ENCODE measurements at places on chromosomes 3 and 15.

GRCh38 chr3:169161011-169161410, 502.5 kb downstream of the MECOM start:
- no peak for DNase-seq

DNA sequence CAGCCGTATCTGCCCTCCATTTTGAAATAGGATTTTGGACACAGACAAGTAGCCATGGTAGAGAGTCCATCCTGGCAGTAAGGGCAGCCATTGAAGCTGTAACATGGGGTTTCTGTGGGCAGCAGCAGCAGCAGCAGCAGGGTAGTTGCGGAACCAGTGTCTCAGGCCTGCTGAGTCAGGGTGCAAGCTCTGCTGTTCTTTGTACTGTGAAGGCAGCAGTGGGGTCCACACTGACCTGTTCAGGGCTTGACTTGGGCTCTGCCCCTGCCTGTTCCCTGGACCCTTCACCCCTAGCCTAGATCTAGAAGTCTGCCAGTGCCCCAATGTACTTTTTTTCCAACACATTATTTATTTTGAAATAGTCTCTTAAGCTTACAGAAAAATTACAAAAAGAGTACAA, 9.7 kb downstream of the PEX5L start:
- DNase-seq, result no peak

DNA sequence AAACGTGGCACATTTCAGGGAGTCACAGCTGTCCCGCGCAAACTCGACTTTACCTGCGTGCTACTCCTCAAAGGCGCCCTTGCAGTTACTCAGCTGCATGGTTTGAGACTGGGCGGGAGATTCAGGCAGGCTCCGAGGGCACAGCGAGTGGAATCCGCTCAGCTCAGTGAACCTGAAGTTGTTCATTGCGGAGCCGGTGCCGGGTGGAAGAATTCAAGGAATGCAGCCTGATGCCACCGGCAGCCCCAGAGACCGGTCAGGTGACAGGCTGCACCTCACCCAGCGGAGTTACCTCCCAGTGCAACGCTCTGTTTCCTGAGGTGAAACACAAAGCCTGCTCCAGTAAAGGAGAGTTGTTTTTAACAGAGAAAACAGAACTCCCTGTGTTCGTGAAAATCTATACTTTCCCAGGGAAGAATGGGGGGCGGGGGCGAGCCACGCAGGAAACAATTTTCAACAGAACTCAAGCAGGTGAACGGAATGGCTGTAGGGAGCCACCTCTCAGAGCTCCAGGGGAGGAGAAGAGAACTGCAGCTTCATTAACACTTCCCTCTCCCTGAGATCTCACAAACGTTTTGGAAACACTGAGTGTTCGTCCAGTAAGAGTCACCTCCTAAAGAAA, 3.8 kb downstream of the VEPH1 start:
- no peak for DNase-seq

DNA sequence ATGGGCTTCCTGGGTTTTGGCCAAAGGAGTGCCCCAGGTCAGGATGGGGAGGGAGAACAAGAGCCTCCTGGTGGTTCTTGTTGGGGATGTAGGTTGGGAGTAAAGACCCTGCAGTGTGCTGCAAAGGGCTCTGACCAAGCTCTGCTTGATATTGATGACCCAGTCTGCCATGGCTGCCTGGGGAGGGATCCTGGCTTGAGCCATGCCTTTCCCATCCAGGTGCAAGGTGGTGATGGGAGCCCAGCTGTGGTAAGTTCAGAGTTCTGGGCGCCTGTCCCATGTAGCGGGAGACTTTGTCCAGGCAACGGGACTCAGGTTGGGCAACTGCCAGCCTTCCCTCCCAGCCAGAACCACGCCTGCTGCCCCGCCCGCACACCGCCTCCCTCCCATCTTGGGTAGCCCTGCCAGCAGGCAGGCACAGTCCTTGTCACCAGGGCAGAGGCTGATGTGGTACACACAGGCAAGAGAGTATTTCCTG, 2.6 kb downstream of the GNAI2 start:
- DNase-seq, result no peak

GRCh38 chr3:65439641-65440284, 599.0 kb downstream of the MAGI1 start:
- no peak for DNase-seq

DNA sequence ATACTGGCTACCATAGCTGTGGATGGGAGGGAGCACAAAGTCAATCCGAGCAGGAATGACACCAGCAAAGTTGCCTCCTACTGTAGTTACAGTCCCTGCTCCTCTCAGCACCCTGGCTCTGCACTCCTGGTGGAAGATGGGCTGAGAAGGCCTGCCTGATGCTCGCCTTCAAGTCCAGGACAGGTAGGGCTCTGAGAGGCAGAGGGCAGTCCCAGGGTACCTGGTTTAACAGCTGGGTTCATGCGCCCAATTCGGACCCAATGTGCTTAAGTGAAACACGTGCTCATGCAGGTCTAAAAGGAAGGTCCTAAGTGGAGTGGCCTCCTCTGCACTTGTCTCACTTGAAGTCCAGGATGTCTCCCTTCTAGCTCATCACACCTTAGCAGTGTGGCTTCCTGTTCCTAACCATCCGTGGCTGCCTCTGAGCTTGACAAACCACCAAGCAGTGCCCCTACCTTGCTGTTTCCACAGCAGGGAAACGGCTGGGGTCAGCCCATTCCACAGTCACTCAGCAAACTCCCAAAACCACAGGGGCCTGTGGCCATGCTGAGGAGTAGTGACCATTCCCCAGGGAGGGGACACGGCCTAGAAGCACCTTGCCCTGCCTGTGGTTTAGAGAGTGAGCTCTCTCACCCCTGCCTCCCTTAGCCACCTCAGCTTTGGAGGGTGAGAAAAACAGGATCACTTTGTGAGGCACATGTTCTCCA, 3.9 kb upstream of the MUSTN1 start:
- no peak for DNase-seq

GRCh38 chr3:171757361-171758034, 52.8 kb downstream of the PLD1 start:
- DNase-seq, result no peak

- no peak for DNase-seq
Measured at GRCh38 chr3:126959136-126959920, 23.6 kb upstream of the PLXNA1 start.

DNA sequence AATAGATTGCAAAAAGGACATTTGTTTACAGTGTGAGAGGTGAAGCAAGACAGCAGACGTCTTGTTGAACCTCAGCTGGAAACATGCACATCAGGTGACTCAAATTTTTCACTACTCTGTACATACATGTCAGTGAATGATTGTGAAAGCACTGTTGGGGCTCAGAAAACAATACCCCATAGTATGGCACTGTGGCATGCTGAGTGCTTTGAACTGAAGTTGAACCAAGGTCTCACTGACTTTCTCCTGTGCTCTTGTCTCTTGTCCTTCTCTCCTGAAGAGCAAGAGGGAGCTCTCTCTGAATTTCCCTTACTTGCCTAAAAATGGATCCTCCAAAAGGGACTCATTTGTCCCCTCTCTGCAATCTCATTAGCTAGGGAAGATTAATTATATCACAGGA, 24.5 kb upstream of the NEDD4 start:
- no peak for DNase-seq
